ENCODE measurements at places on chromosomes 3 and 15.
A peak's percentile ranks its signal among the peaks of the same experiment; 100 is the strongest.

GRCh38 chr3:135991621-135992020, 26.1 kb downstream of the PPP2R3A start:
- ATAC-seq = no peak

DNA sequence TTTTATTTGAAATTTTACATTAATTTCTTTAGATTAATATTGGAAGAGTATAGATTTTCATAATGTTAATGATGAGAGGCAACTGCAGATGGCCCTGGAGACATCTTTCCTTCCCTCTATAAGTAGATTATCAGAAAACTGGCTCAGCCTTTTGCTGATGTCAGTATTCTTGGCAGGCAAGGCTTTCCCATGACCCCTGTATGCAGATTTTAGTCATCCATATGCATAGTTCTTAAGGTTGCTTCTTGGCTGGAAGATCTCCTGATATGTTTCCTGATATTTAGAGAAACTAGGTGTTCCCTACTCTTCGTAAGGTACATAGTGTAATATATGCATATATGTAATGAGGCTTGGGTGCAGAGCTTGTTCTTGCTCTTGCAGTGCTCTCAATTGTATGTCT, 911.4 kb downstream of the EPHA3 start:
- no peak for ATAC-seq

DNA sequence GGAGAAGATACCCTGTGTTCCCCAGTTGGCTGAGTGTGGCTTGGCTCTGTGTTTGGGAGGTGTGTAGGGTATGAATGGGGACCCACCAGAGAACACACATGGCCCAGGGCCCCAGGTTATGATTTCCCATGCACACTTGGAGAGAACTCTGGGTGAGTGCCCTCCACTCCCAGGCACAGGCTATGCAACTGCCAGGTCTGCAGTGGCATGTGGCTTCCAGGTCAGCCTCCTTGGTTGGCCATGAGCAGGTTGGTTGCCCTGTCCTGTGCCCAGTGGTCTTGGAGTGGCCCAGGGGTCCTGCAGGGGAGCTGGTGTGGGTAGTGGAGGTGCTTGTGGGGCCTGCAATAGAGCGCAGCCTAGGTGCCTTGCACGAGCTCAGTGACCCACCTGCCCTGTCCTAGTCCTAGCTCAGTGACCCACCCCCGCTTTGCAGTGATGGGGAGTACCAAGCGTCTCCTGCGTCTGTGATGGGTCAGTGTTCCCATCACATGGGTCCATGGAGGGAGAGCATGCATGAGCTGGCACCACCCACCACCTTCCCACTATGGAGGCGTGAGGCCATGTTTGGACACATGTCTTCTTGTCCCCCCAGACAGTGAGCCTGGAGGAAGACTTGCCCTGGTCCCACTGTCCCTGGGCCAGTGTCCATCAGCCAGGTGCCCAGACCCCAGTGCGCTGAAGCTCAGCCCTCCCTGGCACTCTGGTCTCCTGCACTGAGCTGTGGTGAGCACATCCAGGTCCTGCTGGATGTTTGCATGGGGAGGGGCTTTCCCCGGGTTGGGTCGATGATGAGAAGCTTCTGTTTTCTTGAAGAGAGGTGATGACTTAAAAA, 217.3 kb downstream of the SNRPN start:
- no peak for ATAC-seq

DNA sequence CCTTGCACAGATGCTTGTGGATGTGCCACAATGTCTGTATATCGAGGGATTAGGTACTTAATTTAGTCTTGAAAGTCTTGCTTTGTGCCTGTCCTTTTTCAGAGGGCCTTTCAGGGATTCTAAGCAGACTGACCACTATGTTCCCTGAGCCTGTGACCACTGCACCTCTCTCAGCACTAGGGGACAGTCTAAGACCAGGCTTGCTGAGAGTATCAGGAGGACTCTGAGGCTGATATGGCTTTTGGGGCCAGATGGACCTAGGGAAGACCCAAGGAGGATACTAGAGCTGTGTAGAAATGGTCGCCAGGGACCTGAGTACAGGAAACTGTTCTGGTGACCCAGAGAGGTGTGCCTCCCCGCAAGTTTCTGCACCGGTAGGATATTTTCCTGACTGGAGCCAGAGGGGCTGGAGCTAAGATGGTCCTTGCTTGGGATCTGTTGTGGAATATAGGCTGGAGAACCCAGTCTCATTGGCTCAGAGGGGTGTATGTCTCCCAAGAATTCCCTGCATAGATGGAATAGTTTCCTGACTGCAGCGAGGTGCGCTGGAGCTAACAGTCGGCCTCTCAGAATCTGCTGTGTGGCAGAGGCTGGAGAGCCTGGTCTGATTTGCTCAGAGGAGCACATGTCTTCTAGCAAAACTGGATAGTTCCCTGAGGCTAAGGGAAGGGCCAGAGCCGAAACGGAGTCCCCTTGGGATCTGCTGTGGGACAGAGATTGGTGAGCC, 213.2 kb upstream of the DCBLD2 start:
- no peak for ATAC-seq

GRCh38 chr3:127002195-127003174, 19.6 kb downstream of the PLXNA1 start:
- ATAC-seq = no peak

GRCh38 chr15:60682615-60683014, 203.7 kb upstream of the ICE2 start:
- no peak for ATAC-seq

GRCh38 chr3:141241616-141242376, 10.2 kb downstream of the PXYLP1 start:
- ATAC-seq = no peak

DNA sequence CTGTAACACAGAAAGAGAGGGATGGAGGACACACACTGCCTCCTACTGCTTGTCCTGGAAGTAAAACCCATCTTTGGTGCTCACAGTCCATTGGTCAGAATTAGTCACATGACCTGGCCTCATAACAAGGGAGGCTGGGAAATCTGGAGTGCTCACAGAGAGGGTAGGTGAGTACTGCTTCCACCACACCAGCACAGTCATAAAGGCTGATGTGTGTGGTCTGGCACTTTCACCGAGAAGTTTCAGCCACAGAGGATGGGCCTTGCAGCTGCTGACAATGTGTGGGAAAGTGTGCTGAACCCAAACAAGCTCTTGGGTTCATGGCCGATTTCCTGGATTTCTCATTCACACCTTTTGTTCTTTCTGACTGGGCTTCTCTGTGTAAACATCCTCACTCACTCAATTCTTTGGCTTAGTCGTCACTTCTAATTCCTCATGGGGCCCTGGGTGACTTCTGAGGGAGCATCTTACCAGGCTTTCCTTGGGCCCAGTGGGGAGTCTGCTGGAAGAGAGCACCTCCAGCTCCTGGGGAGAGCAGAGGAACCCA, 100.7 kb downstream of the ASB7 start:
- peak; percentile 28 for ATAC-seq

- no peak for ATAC-seq
Measured at GRCh38 chr3:151555523-151555922, 94.7 kb upstream of the IGSF10 start.

DNA sequence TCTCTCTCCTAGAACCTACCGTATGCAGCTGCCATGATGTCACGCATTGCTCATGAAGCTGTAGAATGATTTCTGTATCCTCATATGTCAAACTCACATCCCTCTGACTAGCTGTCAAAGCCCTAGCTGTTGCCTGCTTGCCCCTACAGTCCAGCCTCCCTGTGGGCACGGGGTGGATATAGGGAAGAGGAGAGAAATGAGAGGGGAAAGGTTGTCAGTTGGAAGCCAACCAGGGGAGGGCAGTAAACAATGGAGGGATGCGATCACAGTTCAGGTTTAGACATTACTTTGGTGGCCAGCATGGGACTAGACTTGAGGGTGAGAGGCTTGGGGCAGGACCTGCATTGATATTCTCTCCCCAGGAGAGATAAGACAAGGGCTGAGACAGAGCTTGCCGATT, 1.7 kb upstream of the HDGFL3 start:
- no peak for ATAC-seq

- ATAC-seq = peak; percentile 52
Measured at GRCh38 chr3:183897606-183898005, 12.9 kb upstream of the PARL start.

- ATAC-seq = no peak
Measured at GRCh38 chr3:139774560-139775302, 97.0 kb upstream of the NMNAT3 start.

GRCh38 chr3:188756241-188756640, 415.5 kb upstream of the TPRG1 start:
- no peak for ATAC-seq

DNA sequence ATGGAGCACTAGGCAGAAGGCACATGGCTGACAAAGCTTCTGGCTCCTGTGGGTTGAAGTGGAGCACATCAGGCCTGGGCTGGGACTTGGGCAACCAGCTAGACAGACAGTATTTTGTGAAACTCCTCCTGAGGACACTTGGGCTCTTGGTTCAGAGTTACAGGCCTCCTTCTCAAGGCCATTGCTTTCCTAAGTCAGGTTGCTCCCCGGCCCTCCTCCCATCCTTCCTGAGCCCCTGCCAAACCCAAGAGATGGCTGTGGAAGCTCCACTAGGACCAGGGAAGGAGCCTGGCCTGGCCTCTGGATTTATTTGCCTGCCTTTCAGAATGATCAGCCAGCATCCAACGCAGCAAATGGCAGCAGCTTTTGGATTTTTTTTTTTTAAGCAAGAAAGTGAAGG, 56.3 kb downstream of the MAGEF1 start:
- ATAC-seq = no peak

GRCh38 chr3:112751564-112752512, 94.8 kb downstream of the CD200R1L start:
- ATAC-seq = no peak

GRCh38 chr15:28086175-28086703, 12.9 kb downstream of the OCA2 start:
- peak; percentile 96 for ATAC-seq

DNA sequence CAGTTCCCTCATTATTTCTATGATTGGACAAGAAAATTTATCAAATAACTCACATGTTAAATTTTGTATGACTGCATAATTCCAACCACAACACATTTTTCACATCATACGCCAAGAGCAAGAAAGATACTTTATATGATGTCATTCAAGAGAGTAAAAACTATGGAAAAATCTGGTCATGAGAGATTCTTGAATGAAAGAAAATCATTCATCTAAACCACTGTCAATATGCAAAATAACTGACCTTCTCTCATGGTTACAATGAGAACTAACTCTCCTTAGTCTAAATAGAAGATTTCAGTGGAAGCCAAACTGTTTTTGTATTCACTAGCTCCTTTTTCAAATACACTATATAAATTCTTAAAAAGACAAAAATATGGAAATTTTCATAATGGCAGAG, 124.6 kb downstream of the CBLB start:
- peak; percentile 12 for ATAC-seq

GRCh38 chr3:48400824-48401433, 28.9 kb downstream of the FBXW12 start:
- ATAC-seq = peak; percentile 51

- ATAC-seq = no peak
Measured at GRCh38 chr15:70160267-70160666, 62.5 kb upstream of the TLE3 start.

GRCh38 chr3:78991656-78992055, 776.1 kb downstream of the ROBO1 start:
- ATAC-seq = no peak

DNA sequence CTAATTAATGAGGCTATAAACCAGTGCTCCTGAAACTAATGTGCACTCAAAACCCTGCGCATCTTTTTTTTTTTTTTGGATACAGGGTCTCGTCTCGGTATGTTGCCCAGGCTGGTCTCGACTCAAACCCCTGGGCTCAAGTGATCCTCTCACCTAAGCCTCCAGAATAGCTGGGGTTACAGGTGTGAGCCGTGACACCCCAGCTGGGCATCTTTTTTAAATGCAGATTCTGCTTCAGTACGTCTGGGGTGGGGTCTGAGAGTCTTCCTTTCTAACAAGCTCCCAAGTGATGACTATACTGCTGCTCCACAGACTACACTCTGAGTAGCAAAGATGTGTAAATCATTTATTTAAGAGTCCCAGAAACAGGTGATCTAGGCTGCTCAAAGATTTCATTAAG, 73.0 kb downstream of the BFSP2 start:
- no peak for ATAC-seq

- no peak for ATAC-seq
Measured at GRCh38 chr15:100464256-100464655, 64.5 kb downstream of the CERS3 start.

- no peak for ATAC-seq
Measured at GRCh38 chr3:98731720-98732285, 31.3 kb upstream of the ST3GAL6 start.

DNA sequence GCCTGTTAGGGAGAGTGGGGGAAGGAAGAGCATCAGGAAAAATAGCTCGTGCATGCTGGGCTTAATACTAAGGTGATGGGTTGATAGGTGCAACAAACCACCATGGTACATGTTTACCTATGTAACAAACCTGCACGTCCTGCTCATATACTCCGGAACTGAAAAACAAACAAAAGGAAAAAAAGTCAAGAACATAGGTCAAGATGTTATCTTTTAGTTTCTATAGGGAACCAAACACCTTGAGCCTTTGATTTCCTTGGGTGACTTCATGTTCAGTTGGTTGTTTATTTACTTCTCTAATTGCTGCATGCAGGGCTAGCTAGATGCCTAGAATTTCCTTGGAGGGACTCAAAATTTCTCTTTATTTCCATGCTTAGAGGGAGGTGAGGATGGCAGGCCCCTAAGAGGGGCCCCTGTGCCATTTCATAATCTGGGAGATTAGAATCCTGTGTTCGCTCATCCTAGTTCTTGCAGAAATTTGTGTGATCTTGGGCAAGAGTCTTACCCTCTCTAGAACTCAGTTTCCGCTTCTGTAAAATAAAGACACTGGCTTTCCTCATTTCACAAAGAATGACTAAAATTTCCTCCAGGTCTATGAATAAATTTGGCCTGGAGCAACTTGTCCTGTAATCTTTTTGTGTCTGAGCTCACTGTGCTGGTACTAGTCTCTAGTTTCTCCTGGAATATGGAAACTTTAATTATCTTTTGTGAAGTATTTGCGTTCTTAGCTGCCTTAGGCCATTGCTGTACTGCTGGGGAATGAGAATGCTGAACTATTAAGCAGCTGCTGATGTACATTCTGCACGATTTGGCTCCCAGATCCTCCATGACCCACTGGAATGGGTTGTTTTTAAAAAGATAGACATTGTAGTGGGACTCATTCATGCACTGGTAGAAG, 457.5 kb downstream of the EDEM1 start:
- no peak for ATAC-seq
